ENCODE measurements at places on chromosomes 5 and 9.

DNA sequence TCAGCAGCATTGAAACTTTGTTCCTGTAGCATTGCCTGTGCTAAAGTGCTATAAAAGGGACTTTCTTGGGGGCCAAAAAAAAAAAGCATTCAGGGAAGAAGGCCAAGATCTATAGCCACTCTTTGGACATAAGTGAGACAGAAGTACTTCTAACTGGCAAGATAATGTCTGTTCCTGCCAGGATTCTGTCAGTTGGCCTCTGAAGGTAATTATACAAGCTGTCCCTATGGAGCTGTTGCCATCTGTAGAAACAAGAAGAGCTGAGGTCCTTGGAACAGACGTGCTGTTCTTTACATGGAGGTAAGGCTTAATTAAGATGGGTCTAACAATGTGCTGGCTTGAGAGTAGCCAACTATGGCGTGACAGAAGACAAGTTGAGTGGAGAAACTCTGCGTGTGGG lies 9.7 kb downstream of the KIF20A start:
- DNase-seq: no peak

DNA sequence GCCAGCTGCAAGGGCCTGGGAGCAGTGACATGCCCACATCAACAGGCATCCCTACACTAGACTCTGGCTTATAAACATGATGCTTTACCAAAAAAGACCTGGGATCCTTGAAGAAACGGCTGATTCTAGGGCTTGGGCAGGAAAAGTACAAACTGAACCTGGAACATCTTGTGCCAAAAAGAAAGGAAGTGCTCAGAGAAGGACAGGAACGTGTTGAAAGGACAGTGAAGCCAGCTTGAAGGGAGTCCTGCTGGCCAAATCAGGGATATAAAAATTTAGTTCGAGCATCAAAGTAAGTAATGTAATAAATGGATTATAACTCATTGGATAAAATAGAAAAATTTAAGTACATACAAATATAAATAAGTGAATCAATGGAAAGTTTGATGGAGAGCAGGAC lies 58.1 kb downstream of the ALDH7A1 start:
- no peak for DNase-seq

DNA sequence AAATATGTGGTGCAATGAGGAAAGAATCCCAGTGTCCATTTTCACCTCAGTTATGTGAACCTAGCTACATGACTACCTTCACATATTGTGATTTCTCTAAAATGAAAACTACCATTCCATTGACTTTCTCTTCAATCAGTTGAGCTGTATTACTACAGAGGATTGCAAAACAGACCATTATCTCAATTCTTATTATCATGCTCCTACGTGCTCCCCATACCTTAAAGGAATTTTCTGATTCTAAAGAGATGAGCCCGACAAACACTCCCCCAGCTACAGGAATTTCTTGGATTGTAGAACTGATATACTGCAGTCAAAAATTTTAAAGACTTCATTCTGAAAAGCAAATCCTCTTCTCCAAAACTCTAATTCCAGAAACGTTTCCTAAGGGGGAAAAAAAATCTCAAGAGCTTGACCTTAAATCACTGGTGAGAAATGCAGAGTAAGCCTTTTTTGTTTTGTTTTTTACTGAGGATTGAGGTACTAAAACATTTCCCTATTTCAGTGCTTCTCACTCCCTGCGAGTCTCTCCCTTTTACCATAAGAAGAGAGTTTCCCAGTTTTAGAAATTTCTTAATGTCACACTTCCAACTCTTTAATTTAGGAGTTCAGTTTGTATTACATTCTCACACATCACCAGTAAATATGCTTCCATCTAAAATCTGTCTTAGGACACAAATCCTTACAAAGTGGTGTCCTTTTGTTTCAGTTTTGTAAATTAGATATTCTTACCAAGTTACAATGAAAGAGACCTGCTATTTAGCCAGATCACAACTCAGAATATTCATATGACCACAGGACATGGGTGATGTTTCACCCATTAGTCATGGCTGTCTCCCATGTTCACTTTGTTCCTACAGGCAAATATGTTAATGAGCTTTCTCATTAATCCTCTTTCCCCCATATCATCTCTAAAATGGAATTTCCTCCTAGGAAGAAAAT lies 203.8 kb downstream of the TSSK1B start:
- DNase-seq: no peak

- no peak for DNase-seq
Measured at GRCh38 chr5:147522435-147522834, 12.6 kb upstream of the DPYSL3 start.

- DNase-seq: no peak
Measured at GRCh38 chr9:76552751-76553455, 93.9 kb downstream of the GCNT1 start.

GRCh38 chr5:69525490-69525889 lies 32.9 kb downstream of the OCLN start:
- no peak for DNase-seq

GRCh38 chr5:18465833-18466681 lies 831.8 kb downstream of the TAF11L14 start:
- no peak for DNase-seq

DNA sequence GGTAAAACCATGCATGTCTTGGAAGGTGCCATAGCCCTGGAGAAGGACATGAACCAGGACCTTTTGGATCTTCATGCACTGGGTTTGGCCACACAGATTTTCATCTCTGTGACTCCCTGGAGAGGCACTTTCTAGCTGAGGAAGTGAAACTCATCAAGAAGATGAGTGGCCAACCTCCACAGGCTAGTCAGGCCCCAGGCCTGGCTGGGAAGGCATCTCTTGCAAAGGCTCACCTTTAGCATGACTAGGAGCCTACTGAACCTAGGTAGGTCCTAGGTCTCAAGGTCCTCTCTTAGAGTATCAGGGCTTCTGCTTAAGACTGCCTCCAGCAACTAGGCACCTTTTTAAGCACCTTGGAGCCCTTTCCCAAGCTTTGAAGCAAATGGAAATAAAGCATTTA lies 1448.7 kb upstream of the ACO1 start:
- no peak for DNase-seq

DNA sequence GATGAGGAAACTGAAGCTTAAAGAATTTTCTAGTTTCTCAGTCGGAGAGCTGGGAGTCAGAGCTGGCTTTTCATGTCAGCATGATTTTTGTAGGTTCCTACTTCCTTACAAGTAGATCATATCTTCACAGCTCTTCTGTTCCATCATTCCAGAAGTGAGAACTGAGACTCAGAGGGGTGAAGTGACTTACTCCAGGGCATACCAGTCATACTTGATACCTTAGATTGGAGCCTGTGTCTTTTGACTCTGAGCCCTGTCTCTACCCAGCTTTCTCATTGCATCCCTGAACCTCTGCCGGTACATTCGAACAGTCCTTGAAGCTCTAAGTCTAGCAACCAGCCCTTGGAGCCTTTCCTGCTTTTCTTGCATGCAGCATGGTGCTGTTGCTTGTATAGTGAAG lies 53.3 kb downstream of the MCCC2 start:
- DNase-seq: no peak

DNA sequence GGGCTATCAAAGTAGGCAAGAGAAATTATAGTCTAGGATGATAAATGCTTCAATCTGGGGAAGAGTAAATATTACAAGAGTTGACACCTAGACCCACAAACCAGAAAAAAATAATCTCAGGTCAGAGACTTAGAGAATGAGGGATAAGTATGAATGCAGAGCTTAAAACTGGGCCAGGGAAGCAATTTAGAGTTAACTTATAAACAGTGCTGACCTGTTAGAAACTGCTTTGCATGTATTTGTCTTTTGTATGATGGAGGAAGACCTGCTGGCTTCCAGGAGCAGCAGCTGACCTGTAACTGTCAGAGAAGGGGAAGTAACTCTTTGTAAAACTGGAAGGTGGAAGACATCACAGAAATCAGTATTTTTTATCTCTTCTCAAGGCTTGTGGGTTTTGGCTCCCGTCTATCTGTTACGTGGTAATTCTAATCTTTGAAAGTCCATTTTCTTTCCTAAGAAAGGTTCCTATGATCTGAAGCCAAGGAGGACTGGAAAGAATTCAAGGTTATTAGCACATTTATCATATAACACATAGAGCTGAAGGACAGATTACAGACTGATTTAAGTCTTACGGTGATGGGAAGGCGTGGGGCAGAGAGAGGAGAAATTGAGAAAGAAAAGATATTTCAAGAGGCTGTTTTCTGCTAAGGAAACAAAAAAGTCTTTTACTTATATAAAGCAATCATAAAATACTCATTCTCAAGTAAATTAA lies 114.7 kb upstream of the ADAMTS19 start:
- no peak for DNase-seq

DNA sequence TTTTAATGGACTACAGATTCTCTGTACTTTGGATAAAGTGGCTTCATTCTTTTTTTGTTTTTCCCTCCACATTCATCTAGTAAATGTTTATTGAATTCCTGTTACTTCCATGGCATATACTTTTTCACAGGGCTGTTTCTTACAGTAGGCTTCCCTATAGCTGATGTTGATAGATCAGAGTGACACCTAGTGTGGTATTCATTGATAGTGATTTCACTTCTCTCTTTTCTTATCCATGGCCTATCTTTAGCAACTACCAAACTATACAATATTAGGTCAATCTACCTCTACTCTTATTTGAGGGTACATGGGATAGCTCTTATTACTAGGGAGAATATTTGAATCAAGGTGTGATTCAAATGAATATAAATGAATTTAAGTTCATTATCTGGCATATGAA lies 35.8 kb downstream of the FSD1L start:
- no peak for DNase-seq

GRCh38 chr9:131404581-131404980 lies 10.7 kb downstream of the PRRC2B start:
- no peak for DNase-seq

DNA sequence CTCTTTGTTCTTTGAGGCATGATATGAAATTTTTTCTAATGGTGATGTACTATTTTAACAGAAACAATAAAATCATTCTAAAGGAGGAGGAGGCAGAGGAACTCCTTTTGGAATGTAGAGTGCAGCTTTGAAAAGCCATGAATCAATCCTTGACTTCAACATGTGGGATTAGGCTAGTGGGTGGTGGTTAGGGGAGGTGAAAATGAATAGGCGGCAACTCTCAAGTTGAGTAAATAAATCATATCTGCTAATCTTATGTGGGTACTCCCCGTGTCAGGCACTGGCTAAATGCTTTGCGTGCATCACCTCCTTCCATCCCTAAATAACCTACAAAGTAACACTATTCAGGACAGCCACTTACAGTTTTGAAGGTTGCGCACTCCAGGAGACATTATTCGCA lies 35.1 kb downstream of the FAM81B start:
- no peak for DNase-seq

DNA sequence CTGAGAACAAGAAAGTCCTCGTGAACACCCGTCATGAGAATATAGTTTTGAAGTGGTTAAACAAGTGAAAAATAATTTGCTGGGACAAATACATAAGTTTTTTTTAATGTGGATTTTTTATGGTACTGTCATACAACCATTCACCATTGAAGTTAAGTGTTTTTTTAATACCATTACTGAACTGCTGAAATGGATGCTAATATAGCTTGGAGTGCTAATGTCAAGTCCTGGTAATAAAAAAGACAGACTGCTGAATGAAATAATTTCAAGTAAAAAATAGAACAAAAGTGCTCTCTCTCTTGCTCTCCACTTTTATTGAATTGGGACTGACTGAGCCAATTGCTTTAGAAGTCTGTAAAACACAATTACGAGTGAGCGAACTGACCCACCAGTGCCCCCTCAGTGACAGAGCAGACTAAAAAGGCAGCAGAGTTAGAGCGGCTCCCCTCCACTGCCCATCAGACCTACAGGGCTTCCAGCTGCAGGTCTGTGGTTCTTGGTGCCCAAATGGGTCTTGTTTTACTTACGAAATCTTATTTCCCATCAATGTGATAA lies 442.5 kb downstream of the BNC2 start:
- no peak for DNase-seq

DNA sequence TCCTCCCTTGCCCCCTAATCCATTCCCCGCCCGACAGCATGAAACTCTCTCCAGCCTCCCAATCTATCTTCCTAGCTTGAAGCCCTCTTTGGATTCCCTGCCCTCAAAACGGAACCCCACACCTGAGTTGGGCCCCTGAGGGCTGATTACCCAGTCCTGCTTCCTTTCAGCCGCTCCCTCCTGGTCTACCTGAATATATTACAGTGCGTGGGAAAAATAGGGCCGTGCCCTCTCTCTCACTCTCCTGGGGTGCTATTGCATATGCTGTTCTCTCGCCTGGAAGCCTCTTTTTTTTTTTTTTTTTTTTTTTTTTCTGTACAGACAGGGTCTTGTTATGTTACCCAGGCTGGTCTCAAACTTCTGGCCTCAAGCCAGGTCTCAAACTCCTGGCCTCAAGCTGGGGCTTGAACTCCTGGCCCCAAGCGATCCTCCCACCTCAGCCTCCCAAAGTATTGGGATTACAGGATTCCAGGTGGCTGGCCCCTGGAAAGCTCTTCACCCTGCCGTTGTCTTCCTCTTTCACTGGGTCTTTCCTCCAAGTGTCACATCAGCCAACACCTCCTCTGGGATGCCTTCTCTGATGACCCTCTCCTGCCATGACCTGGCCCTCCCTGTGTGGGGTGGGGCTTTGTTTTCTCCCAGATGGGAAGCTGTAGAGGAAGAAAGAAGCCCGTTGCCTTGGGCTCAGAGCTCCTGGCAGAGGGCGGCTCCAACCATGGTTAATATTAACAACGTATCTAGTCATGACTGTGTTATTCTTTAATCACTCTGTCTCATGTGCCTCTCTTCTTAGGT lies 8.2 kb downstream of the DNM1 start:
- no peak for DNase-seq

DNA sequence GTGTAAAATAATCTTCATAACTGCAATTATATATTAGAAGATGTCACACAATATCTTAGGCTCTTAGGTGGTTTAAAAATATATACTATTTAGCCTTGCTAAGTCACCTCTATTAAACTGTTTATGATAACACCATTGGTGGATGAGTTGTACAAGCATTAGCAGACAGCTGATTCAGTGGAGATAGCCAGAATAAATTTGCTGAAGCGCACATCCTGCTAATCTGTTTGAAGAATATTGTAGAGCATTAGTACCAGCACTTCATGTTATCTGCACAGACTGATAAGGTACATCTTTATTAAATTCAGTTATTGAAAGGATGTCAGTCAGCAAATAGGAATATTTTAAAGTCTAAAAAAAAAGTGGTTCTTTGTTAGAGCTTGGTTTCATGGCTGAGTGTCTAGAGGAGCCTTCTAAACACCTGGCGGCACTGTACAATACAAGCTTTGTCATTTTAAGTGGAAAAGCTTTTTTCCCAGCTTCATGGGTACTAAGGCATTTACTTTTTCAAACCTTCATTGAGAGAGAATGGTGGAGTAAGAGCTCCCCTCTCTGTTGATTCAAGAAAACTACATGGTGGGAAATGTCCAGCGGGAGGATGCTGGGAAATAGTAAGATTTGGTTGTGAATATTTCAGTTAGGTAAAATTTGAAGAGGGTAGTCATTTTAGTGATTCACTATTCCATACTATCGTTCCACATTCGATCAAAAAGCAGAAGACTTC lies 275.1 kb downstream of the SLF1 start:
- no peak for DNase-seq

Data from AG04450 (cell line).